ENCODE measurements at places on chromosomes 6 and 20.

- no peak for DNase-seq
Measured at GRCh38 chr6:162442687-162443086, 284.9 kb downstream of the PRKN start.

DNA sequence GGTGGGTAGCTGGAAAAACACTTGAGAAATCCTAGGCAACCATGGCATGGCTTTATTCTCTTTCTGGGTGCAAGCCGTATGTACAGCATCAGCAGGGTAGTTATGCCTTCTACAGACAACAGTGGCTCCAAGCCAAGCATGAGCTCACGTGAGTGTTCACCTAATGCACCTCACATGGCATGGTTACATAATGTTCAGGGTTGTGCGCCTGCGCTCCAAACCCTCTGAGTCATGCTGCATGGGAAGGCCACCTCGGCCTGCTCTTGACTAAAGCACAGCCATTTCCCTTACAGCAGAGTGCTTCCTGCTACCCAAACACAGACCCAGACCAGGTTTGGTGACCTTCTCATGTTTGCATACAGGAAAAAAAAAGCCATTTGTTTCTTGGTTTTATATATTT, 96.2 kb downstream of the VIP start:
- DNase-seq, result no peak

DNA sequence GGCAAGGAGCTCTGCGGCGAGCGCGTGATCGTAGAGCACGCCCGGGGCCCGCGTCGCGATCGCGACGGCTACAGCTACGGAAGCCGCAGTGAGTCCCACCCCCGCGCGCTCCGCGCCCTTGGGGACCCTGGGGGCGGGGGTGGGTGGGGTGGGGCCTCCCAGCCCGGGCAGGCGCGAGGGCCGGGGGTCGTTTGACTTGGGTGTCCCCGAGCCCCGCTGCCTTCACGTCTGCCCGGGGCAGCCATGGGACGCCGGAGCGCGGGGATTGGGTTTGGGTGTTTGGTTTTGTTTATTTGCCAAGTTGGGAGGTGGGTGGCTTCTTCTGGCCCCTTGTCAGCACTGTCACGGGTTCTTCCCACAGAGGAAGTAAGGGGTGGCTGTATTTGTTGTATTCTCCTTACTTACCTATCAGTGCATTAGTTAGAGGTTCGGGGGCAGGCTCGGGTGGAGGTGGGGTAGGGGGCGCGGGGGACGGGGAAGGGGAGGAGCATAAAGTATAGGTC, 777 bp downstream of the SRSF6 start:
- no peak for DNase-seq

DNA sequence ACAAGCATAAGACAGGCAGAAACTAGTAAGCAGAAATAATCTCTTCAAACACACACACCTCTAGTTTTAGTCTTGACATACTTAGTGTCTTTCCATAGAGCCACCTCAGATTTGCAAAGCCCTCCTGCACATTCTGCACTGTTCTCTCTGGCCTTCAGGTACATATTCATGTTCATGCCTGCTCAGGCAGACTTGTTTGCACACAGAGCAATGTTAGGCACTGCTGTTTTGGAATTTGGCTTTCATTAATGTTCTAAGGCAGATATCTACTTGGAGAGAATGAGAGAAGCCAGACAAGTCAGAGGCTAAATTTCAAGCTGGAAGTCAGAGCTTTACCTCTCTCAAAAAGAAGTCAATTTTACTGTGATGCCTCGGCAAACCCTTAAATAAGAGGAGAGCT, 21.3 kb upstream of the DST start:
- DNase-seq, result no peak

GRCh38 chr20:48544402-48545339, 283.1 kb downstream of the PREX1 start:
- DNase-seq, result no peak

DNA sequence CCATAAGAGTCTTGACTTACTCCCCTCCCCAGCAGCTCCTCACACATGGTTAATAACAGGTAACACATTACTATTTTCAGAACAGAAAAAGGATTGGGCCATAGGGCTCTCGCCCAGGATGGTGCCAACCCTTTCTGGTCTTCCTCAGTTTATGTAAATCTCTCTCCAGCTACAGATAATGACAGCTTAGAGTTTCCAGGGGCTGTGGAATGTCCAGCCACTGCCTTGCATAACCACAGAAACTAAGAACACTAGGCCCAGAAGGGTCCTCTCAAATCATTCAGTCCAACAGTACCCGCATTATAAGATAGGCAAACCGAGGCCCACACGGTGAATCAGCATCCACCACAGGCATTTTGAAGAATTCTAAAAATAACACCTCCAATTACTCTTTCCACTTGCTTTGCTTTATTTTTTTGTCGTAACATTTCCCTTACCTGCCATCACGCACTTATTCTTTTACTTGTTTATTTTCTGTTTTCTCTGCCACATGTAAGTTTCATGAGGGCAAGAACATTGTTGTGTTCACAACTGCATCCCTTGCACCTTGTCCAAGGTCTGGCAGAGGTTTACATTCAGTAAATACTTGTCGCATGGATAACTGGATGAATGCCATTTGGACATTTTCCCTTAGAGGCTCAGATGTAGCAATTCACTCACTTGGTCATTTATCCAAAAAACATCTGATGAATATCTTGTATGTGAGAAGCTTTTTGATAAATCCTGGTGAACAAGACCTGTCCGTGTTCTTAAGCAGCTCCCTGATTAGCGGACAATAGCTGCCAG, 6.4 kb upstream of the SDC4 start:
- DNase-seq, result no peak

DNA sequence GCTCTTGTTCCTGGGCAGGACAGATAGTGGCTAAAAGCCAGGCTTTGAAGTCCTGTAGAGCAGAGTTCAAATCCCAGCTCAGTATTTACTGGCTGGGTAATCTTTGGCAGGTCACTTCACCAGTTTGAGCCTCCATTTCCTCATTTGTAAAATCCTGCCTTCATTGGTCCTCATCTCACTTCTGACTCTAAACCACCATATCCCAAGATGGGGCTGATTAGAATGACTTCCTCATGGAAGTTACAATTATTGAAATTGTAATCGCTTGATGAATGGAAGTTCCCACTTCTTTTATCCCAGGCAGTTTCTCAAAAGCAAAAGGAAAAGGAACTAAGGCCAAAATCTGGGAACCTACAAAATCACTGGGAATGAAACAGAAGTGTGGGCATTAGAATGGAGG, 35.9 kb upstream of the B4GALT5 start:
- DNase-seq, result no peak

- no peak for DNase-seq
Measured at GRCh38 chr20:34043025-34043424, 49.3 kb downstream of the RALY start.

GRCh38 chr6:8814440-8815000, 379.2 kb upstream of the SLC35B3 start:
- DNase-seq, result no peak

DNA sequence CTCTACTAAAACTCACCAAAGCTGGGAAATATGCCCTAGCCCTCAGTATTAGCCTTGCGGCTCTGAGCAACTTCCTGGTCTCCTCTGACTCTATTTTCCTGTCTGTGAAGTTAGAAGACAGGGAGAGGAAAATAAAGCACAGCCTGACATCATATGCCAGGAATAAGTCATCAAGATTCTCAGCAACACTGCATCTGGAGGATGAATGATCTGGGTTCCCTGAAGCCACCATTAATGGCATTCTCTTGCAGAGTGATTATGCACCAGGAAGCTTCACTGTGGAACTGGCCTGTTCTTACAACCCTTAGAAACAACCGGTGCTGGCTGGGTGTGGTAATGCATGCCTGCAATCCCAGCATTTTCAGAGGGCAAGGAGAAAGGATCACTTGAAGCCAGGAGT, 12.4 kb downstream of the ADGRF5 start:
- no peak for DNase-seq

DNA sequence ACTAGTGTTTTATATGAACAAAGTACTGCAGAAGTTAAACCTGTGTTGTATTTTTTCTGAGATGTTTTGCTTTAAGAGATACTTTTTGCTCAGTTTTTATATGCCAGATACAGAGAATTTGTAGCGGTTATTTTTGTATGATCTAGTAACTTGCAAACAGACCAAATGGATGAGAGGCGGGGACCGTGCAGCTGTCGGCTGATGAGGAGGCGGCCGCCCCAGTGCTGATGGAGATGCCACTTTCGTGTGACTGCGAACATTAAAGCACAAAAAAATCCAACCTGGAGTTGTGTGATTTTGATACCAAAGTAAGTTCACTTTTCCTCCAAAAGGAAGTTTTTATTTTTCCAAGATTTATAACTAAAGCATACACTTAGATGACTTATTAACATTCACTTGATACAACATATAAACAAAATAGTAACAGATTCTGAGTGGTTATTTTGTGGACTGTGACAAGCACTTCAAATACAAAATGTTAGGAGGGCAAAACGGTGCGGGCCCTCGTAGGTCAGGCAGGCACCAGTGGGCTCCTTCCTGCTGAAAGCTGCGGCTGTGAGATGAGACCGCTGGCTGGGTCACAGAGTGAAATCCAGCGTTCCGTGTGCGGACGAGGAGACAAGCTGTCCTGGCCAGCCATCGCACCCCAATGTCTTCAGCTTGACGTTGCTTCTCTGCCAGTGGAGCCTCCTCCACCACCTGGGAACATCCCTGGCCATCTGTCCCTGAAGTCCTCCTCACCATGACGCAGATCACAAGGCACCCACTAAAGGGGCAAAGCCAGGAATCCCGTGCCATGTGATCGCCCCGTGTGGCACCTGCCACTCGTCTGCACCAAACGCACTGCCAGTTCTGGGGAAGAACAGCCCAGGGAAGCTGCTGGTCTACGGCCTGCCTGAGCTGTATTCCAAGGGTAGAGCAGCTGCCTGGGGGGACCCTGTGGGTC, 4.0 kb upstream of the OGFR start:
- DNase-seq, result no peak

- DNase-seq, result no peak
Measured at GRCh38 chr6:168414336-168415097, 26.5 kb upstream of the SMOC2 start.

DNA sequence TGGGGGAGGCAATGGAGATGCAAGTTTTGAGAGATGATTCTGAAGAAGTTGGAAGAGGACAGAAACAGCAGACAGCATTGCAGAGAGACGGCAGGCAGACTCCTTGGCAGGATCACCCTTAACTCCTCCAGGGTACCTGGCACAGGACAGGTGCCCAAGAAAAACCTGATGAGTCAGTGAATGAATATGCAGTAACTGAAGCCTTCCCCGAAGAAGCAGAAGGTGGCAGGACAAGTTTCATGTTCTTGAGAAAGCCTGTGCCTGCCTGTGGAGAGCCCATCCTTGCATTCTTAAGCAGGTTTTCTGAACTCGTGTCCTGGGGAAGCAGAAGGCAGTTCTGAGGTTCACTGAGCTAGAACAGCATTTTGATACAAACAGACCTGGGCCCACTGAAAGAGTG, 79.6 kb upstream of the SASH1 start:
- DNase-seq, result no peak

- no peak for DNase-seq
Measured at GRCh38 chr20:38453941-38454340, 18.7 kb upstream of the RALGAPB start.

GRCh38 chr6:158070513-158070912, 88.8 kb downstream of the SYNJ2 start:
- no peak for DNase-seq

DNA sequence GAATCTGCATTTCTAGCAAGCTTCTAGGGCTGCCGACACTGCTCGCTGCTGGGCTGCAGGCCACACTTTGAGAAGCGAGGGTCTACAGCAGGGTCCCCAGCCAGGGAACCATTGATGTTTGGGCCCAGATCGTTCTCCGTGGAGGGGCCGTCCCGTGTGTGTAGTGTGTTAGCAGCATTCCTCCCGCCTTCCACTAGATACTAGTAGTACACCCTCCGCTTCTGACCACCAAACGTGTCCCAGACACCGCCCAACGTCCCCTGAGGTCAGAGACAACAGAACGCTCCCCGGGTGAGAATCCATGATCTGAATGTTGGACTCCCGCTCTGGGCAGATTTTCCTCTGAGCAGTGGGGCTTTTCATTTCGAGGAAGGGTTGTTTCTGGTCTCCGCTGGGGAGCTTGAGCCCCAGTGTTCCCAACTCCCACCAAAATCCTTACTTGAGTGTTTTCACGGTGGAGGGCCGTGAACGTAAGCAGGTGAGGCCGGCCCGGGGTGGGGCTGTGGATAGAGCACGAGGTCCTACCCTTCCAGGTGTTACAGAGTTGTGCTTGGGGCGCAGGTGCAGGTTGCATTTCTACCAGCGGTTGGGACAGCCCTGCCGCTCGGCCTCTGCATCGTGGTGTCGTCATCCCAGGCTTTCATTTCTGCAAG, 124.6 kb downstream of the SYCP2 start:
- DNase-seq, result no peak

DNA sequence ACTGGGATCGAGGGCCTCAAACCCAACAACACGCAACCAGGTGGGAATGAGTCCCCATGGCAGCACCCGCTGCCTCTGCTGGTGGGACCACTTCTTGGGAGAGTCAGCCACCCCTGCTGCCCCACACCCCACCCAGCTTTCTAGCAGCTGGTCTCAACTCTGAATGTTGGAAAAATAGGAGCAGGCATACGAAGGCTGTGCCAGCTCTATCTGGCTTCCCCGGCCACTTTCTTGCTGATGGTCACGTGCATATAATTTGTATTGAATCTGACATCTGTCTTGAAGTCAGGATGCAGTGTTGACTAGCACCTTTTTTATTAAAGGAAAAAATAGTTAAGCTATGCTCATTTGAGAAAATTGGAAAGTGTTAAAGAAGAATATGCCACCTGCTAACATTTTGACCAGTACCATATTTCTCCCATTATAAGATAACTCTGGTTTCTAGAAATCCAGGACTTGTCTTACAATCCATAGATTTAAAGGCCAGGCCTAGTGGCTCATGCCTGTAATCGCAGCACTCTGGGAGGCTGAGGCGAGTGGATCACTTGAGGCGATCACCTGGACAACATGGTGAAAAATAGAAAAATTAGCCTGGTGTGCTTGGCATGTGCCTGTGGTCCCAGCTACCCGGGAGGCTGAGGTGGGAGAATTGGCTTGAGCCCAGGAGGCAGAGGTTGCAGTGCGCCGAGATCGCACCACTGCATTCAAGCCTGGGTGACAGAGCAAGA, 26.9 kb upstream of the MAPRE1 start:
- DNase-seq, result no peak

DNA sequence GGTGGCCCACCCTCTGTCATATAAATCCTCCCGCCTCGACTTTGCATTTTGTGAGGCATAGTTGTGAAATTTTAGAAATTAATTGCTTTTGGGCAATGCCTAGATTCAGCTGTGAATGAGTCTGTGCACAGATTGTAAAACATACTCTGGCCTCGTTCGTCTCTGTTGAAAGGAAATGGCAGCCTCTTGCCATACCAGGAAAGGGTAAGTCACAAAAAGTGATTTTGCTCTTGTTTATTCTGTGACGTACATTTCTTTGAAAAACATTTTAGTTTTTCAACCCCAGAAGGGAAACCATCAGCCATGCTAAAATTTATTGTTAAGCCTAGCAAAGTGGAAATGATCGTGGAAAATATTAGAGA, 15.3 kb upstream of the EXOC2 start:
- no peak for DNase-seq

DNA sequence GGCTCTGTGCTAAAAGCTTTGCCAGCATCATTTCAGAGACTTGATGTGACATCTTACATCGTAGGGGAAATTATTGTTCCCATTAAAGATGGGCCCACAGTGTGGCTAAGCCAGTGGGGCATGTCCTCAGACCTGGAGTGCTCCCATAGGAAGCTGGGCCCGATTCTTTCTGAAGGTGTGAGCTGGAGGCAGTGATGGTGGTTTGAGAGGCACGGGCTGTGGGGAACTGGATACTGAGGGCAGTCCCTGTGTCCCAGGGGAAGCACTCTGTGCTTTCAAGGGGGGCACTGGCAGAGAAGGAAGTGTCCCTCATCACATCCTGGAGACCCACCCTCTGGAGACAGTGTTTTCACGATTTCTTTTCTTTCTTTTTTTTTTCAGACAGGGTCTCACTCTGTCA, 8.6 kb upstream of the FAM110A start:
- no peak for DNase-seq

All from fibroblast of the conjunctiva (primary cell).